NCI-H524 (cell line): ENCODE measurements at places on chromosomes 7 and 10.

- no peak for DNase-seq
These were observed 95.4 kb downstream of the GRK5 start for GRCh38 chr10:119302591-119303253.

DNA sequence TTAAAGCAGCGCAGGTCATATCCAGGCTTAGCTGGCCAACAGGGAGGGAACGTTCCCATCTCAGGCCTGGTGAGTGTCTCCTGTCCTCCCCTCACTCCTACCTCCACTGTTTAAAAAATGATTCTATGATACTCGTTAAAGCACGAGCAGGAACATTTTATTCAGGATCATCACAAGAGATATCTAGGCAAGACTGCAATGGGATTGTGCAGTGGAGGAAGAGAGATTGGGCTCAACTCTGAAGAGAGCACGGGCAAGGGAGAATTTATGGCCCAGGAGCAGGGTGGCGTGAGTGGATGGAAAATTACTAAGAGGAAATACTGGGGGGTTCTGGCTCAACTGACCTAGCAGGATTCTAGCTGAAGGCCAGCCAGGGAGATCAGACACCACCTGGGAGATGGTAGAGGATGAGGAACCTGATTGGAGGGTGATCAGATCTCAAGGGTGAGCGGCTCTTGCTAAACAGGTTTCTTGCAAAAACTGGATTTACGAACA, 9.0 kb upstream of the HSPB1 start:
- DNase-seq, result no peak

DNA sequence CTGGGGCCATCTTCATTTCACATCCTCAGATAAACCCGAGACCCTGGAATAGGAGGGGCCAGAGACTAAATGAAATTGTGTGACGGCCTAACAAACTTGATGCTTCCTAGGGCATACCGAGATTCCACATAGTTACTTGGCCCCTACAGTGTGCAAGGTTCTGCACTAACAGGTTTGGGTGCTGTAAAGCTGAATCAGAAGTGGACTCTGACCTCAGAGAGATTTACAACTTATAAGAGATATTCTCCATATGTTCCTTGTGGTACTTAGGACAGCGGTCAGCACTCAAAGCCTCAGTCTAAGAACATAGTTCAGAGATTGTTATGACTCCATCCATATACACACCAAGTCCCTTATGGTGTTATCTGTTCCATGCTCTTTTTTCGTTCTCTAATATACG, 55.1 kb upstream of the FHIP2A start:
- DNase-seq, result no peak

- no peak for DNase-seq
These were observed 111.2 kb downstream of the EEPD1 start for GRCh38 chr7:36264123-36264801.

DNA sequence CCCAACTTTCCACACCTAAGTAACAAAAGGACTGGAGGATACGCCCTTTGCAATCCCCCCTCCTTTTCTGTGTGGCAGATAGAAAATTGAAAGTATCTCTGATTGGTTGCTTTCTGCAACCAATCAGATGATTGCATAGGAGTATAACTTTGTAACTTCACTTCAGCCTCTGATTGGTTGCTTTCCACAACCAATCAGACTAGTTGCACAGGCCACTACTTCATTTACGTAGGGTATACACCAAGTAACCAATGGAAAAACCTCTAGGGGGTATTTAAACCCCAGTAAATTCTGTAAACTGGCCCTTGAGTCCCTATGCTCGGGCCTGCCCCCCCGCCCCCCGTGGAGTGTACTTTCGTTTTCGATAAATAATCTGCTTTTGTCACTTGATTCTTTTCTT, 1080.4 kb downstream of the CNTNAP2 start:
- DNase-seq, result peak; percentile 76

DNA sequence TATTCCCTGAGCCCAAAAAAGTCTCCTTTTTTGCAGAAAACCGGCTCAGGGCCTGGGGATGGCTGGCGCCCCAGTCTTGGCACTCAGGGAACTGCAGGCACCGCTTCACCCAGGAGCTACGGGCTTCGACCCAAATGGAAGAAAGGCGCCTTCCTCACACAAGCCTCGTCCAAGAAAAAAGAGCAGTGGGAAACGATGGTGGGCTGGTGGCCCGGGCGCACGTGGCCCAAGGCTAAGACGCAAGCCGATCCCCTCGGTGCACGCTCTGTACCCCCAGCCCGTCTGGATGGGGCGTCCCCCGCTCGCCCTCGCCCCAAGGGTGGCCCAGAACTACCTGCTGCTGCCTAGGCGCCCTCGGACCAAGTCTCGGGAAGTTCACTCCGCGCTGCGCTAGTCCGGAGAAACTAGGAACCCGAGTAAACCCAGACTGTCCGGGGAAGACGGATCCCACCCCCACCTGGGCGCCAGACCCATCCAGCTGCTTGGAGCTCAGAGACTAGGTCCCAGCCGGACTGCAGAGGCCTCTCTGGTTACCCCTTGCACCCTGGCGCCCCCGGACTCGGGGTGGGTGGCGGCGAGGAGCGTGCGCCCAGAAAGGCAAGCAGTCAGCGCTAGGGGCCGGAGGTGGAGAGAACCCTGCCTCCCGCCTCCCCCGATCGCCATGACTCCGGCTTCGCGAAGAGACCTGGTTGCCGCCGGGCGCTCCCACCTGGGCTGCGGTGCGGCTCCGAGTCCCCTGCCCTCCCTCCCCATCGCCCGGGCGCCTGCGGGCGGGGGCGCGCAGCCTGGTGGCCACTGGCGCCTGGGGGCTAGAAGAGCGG, 76.4 kb downstream of the CALN1 start:
- no peak for DNase-seq

GRCh38 chr7:148503900-148504487, 86.6 kb upstream of the C7orf33 start:
- DNase-seq, result no peak

GRCh38 chr10:46284286-46285229, 2.2 kb upstream of the ANTXRL start:
- peak; percentile 56 for DNase-seq

DNA sequence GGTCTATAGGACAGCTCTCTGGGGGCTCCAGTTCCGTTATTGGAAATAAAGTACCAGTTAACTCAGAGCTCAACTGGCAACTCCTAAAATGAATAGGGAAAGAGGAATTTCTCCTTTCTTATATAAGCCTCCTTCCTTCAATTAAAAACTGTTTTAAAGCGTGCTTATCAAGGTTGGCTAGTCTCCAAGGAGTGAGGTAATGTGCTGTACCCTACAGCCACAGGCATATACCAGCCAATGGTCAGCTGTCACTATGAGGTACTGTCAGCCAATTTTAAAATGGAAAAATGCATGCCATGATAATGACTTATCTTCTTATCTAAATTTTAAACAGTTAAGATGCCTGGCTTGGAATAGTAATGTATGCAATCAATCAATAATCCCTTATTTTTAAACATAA, 76.2 kb downstream of the PLCE1 start:
- DNase-seq, result no peak

DNA sequence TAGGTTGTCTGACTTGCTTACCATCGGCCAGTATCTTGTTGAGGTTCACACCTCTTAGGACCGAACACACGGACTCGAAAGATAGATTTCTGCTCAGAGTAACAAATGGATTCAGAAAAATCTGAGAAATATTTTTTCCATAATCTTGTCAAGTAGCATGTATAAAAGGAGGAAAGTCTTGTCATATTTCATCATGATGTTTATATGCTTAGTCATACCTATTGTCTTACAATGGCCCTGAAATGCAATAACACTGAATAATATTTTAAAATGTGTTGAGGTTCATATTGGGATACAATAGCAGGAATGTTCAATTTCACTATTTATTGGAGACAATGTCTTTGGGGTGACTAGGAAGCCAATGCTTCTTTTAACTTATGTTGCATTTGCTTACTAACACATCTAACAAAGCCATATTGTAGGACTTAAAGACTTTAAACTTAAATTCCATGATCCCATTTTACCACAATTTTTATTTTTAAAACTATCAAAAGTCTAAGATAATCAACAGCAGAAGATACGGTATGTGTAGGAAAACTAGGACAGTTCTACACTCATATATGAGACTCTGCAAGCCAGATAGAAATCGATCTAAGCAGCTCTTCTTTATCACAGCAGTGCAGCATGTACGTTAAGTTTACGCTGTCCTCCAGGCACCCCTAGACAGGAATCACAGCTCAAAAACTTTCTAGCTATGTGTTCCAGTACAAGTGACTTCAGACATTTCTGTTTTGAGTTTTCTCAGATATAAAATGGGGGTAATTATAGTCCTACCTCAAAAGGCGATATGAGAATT, 135.7 kb upstream of the CAV2 start:
- no peak for DNase-seq

DNA sequence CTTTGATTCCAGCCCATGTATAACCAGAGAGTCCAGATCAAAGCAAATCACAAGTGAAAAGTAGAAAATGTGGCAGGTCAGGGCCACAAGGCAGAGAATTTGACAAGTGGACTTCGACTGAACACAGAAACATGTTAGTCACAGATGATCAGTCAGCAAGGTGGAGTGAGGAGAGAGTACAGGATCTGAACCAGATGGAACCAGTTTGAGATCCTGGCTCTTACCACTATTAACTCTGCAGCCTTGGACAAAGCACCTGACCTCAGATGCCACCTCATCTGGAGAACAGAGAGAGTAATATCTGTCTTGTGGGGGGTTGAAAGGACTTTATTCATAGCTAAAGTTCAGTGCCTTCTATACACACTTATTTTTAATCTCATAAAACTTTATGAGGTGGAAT, 4.4 kb downstream of the MRLN start:
- DNase-seq, result no peak

DNA sequence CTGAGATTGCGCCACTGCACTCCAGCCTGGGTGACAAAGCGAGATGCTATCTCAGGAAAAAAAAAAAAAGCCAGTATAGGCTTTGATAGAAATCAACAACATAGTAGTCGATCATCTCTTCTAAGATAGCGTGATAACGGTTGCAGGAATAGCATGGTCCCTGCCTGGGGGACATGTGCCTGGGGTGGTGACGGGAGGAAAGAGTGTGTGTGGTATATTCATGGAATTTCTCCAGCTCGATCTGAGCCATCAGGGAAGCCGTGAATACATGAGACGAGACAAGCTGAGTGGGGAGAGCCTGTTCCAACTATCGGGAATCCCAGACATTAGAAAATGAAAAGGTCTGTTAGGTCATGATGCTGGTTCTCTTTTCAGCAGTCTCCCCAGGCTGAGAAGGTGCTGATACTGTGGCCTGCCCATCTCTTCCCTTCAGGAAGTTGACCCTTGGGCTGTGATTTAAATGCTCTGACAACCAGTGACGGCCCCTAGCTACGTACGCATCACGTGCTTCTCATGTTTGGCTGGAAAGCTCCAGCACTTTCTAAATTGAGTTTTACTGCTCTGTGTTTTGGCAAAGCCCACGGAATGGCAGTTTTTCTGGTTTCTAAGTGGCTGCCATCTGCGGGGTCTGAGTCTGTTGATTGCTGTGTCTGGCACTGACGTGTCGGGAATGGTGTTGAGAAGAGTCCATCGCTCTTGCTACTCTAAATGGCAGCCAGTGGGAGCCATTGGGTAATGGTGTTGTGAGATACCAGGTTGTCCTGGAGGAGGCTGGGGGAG, 229.3 kb downstream of the CCDC3 start:
- no peak for DNase-seq

GRCh38 chr7:155226261-155227003, 71.2 kb upstream of the INSIG1 start:
- DNase-seq, result no peak

GRCh38 chr7:87473986-87474385, 1.5 kb downstream of the ABCB4 start:
- DNase-seq, result no peak

DNA sequence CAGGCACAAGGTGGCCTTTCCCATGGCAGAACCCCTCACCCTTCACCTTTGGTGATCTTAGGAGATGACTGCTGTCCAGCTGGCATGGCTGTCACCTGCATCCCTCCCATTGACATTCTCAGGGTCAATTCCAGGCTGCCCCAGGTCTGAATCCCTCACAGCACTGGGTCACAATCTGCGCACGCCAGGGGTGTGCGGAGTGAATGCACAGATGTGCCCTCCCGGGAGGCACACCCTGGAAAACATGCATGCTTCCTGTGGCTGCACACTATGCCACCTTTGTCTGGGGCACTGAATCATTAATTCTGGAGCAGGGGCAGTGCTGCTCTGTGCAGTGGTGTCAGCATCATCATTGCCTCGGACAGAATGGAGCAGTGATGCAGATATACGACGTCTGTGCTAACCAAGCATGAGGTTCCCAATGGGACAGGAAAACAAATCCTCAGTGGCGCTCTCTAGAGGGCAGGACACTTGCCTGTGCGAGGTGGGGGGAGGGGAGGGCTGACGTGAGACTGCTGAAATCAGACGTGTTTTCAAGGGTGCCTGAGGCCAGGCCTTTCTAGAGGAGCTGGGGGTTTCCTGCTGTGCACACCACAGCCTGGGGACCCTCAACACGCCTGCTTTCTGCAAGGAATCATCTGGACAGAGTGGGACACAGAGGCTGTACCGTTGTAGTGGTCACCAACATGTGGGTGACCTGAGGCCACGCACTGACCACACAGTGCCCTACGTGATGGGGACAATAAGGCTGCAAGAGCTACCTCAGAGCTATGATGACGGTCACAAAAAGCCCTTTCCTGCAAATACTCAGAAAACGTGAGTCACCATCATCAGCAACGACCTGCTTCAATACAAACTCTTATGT, 77.9 kb downstream of the HIPK2 start:
- no peak for DNase-seq

DNA sequence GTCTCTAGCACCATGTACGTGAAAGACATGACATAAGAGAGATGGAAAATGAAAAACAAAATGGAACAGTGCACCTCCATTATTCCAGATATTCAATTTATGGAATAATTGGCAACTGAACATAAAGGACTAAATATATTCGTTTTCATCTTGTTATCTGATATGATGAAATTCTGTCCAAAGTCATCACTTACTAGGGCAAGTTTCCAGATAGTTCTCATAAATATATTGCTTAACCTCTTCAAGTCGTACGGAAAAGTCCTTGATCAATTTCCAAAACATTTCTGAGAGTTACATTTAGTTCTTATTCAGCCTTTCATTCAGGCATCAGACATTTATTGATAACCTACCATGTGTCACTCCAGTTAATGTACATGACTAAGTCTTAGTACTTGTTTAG, 185.2 kb downstream of the HGF start:
- no peak for DNase-seq

DNA sequence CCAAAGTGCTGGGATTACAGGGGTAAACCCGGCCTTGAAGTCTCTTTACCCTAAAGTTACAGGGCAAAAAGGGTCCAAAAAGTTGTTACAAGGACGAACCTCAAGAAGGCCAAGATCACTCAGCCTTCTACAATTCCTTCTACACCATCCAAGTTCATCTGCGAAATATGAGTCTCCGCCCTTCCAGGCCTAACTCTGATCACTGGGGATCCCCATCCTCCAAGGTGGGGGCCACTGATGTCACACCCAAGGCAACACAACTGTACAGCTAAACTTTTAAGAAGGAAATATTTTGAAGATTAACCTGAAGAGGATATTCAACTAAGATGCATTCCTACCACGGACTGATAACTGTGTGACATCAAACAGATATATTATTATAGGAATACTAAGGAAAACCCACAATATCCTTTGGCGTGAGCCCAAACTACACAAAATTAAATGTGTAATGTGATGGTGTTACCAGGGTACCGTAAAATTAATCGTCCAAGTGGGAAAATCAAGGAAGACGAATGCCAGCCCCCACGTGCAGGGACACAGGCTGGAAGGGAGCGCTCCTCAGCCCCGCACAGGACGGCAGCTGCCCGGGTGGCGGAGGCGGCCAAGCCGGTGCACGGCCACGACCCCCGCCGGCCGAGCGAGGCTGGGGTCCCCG, 1.0 kb downstream of the PAXIP1 start:
- no peak for DNase-seq
